ENCODE measurements at places on chromosomes 12 and 14. TPM values are rescaled to one million over a fixed set of nuclear protein-coding genes. Genes with fewer than 3 reads are reported as not detected.

DNA sequence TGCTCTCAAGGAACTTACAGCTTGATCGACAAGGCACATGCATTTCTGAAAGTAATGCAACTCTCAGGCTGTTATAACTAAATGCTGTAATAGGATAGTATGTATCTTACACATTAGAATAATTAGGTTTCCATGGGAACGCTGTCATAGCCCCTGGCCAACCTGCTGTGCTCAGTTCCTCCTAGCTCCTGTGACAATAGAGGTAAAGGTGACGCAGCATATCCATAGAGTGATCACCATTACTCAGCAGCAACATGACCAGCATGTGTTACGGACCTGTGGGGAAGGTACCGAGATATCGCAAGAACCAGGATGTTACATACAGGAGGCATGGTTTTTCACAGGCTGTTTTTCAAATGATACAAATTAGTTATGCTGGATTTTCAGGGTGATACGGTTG, 150.7 kb downstream of the CAND1 start:
- no peak for DNase-seq

DNA sequence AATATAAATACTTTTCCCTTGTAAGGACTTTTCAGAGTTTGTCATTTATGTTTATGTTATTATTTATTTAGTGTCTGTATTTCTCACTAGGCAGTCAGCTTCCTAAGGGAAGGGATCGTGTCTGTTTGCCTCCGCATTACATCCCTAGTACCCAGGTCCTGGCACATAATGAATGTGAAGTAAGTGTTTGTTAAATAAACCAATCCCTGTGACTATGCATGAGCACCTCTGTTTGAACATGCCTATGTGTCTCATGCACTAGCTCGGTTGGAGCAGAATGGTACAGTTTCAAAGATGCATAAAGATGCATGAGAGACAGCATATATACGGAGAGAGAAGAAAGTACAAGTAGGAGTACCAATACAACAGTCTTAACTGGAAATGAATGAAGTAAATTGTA, 99.3 kb downstream of the KIF21A start:
- no peak for DNase-seq

- DNase-seq, result no peak
Observed at GRCh38 chr14:102878174-102878969, 44.1 kb upstream of the AMN start.

DNA sequence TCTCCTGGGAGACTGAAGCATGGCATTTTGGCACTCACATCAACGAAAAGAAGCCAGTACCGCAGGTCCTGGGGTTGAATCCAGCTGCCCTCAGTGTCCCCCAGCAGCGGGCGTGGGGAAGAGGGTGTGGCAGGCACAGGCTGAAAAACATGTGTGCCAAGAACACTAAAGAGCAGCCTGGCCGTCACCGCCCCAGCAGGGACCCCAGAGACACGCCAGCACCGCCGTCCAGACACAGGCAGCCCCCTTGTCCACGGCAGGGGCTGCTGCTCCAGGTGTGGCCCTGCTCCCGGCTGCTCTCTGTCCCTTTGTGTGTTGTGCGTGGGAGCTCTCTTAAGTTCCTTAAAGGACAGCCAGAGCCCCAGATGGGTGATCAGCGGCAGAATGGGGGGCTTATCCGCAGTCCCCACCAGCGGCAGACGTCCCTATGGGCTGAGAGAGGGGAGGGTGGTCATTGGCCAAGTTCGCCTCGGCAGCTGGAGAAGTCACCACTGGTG, 556 bp downstream of the PHETA1 start:
- no peak for DNase-seq

DNA sequence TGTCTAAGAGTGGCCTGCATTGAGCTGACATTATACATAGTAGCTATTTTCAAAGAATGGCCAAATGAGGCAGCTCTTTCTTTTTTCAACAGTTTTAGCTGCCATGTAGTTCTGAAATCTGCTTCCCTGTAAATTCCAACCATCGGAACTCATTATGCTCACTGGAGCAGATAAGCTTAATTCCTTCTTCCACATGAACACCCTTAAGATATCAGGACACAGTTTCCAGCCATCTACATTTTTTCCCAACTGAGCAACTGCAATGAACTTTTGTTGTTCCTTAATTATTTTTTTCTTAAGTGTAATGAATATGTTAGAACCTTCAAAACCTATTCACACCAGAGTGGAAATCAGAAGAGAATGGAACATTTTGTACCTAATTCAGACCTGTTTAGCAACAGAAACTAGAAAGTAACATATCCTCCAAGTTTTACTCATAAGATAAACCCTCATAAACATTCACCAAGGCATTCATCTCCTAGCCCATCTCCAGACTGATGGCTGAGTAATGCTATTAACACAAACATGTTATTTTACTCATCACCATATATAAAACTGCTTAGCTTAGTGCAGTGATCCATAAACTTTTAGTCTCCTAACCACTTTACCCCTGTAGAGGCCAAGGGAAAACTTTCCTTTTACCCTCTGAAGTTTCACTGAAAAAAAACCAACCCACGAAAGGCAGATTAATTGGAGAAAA, 296.1 kb upstream of the SYT1 start:
- DNase-seq, result no peak

GRCh38 chr12:68350753-68351152, 18.6 kb upstream of the MDM1 start:
- DNase-seq, result no peak

DNA sequence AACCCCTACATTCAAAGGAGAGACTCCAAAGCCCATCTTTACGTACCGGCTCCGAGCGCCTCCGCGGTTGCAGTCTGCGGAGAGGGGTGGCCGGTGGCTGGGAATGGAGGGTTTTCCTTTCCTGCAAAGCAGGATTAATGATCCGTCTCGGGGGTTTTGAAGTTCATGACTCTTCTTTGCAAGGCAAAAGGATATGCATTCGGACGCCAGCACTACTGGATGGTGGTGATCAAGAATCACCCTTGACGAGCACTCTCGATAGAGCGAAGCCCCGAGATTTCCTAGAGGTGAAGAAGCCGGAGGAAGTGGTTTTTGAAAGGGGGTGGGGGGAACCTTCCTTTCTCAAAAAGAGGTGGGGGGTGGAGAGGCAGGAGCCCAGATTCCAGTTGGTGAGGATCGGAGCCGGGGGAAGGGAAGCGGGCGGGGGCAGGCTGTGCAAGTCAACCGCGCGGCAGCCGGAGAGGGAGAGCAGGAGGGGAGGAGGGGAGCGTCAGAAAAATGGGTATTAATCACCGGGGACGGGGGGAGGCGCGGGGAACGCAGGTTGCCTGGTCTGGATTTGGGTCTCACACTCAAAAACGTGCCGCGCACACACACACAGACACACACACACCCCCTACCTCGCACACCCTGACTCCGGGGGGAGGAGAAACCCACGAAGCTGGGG, at the start of gene GRIN2B:
TSS of gene GRIN2B (minus strand) at position 307 of the 667 bp plus-strand sequence. CDS start 115,394 bp downstream, outside the sequence.
- DNase-seq, result peak; percentile 11

DNA sequence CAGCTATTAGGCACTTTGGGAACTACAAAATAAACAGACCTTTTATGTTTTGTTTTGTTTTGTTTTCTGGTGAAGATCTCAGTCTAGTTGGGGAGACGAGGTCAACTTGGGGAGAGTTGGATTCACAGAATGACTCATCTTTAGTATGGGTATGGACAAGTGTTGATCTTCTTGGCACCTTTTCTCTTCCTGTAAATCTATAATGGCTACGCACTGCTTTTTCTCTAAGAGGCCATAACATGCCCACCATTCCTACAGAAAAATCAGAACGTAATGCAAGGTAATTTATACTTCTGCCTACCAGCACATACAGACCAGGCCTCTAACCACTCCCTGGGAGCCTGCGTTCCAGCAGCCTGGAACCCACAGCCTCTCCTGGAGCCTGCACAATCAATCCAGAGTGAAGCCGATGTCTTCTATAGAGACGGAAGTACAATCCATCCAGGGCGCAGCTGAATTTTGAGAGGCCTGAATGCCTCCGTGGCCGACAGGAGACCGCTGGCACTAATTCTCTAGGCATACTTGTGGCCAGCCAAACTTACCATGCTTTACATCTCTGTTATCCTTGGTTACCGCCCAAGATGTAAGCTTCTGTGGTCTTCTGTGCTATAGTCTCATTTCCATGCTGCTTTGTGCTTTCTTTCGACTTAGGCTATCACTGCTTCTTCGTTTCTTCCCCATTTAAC, 717 bp downstream of the PPHLN1 start:
- peak; percentile 27 for DNase-seq

Gene TSPAN8
- 1.3 TPM for polyA plus RNA-seq

Gene SERPINA3
- not detected for polyA plus RNA-seq

DNA sequence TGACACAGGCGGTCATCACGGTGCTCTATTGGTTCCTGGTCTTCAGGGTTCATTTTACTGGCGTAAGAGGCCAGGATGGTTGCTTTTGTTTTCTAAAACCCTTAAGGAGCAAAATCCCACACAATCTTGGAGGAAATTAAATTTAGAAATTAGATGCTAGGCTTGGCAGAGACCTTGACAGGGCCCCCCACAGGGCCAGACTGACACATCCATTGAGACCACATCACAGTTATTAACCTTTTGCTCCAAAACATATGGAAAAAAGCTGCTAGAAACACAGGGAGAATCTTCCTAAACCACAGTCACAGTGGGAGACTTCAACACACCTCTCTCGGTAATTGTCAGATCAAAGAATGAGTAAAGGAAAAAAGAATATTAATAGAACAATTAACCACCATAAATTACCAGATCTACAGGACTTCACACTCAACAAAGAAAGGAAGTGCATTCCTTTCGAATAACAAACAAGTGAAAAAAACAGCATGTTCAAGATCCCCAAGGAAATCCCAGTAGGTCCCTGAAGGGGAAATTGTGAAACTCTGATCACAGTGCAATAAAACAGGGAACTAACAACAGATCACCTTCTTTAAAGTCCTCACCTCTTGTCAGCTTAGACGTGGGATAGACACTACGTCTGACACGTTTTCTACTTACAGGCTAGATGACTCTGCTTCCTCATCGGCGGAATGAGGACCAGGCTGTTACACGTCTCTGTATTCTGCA, 40.2 kb upstream of the TMEM179 start:
- no peak for DNase-seq

- no peak for DNase-seq
Observed at GRCh38 chr14:103854017-103854808, 6.8 kb upstream of the PPP1R13B start.

GRCh38 chr14:68269136-68269927, 449.8 kb downstream of the RAD51B start:
- no peak for DNase-seq

DNA sequence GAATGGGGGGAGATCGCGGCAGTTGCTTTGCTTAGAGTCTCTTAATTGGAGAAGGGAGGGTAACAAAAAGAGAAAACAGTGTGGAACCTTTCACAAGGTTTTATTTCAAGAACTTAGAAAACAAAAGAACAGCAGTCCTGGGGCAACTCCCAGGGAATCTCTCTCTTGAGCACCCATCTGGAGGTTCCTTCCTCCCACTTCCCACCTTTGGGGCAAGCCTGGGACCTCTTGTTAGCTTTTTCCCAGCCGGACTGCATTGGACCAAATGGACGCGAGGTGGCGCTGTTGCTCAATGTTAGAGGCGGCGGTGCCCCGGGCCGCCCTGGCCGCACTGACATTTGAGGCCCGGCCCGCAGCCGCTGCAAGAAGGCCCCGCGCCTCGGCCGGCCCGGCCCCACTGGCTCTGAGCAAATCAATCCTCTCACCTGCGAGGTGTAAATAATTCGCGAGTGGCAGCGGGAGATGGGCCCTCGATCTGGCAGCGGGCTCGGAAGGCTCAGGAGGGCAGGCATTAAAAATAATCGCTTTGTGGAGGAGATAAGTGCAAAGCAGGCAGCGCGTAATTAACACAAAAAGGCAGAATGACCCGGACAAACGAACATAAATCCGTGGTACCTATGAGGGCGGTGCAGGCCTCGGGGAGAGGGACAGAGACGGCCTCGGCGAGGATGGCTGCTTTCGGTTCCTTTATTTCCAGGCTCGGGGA, 2.8 kb upstream of the HOXC8 start:
- peak; percentile 92 for DNase-seq

Gene KRT72
- polyA plus RNA-seq, result not detected

Gene ACSS3
- polyA plus RNA-seq, result 8.2 TPM

GRCh38 chr14:89674936-89675335, 257.9 kb upstream of the FOXN3 start:
- no peak for DNase-seq

DNA sequence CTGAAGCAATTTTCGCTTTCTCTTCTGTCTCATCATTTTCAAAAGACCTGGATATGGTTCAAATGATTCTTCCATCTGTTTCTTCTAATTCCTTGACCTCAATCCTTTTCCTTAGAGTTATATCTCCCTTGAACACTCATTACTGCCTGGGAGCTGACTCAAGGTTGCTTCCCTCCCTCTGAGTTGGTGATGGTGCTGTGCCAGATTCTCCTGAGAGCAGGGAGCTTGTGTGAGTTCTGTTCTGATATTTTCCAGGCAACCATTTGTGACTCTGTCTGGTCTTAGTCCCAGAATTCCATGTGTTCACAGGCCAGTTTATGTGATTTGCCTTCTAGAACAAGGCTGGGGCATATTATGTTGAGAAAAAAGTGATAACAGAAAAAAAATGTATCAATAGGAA, 505.1 kb upstream of the SYT1 start:
- DNase-seq, result peak; percentile 14

DNA sequence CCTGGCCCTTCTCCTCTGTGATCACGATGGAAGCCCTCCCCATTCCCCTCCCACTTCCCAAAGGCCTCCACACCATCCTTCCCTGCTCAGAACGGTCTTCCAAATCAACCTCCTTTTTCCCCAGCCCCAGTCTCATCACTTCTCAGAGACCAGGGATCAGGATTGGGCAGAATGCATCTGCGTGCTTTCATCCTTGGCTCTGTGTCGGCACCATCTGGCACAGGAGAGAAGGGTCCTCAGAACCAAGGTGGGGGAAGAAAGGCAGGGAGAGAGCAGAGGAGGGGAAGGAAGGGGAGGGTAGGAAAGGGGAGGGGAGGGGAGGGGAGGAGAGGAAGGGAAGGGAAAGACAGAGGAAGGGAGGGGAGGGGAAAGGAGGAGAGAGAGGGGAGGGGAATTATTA, 52.4 kb upstream of the FICD start:
- DNase-seq, result no peak

DNA sequence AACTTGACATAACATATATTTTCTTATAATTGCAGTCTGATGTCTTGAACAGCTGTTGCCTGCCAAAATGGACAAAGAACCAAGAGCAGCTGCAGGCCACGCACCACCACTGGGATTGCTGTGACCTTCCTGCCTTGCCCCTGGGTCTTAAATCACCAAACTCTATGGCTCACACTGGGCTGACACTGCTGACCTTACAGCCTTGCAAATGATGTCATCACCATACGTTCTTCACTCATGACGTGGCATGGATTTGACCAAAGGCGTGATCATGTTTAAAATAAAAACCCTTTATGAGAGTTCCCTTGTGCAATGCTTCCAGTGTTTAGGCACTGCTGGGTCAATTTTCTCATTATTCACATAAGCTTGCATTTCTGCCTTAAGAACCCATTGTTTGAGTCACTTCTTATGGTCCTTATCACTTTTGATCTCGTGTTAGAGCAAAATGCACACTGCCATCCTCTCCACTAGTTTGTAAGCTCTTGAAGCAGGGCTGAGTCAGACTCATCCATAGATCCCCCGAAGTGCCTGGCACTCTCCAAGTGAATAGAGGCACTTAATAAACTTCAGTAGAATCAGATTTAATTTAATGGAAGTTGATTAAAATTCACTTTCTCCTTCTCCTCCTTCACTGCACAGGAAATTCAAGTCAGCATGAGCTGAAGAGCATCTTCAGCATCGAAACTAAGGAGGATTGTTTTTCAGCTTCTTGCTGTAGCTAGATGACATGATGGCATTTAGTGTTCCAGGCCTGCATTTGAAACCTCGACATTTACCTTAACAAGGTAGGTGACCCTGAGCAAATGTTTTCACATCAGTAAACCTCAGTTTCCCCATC, 132.4 kb upstream of the PZP start:
- peak; percentile 56 for DNase-seq

- no peak for DNase-seq
Observed at GRCh38 chr14:67963545-67963944, 144.0 kb downstream of the RAD51B start.

All from hindlimb muscle (tissue), 1 donor.